Stimulated activated CD8-positive, alpha-beta memory T cell treated with anti-CD3 and anti-CD28 coated beads, Interleukin-2, amount 100 ng/mL, for 48 hours (primary cell): ENCODE measurements at places on chromosomes 5 and 9.

DNA sequence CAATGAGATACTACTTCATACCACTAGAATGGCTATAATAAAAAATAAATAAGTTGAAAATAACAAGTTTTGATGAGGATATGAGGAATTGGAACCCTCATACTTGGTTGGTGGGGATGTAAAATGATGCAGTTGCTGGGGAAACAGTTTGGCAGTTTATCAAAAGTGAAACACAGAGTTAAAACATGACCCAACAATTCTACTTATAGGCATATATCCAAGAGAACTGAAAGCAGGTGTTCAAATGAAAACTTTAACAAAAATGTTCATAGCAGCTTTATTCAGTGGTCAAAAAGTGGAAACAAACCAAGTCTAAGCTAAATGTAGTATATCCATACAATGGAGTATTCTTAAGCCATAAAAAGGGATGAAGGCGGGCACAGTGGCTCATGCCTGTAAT is 13.1 kb upstream of the LHFPL2 start:
- DNase-seq = no peak

DNA sequence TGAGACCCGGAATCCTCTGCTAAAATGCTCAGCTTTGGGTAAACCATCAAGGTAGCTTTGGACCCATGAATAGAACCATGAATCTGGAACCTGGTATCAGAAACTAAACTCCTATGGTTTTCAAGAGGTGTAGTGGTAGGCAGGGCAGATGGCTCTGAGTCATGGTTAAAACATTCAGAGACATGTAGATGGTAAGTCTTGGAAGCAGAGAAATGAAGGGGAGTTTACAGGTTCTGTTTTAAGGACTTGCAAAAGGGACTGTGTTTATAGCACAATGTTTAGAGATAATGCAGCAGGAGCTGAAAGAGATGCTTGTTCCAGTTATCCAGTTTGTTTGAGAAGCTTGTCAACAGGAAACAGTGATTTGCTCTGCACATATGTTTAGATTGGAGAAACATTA is 36.0 kb upstream of the FBN2 start:
- no peak for DNase-seq

DNA sequence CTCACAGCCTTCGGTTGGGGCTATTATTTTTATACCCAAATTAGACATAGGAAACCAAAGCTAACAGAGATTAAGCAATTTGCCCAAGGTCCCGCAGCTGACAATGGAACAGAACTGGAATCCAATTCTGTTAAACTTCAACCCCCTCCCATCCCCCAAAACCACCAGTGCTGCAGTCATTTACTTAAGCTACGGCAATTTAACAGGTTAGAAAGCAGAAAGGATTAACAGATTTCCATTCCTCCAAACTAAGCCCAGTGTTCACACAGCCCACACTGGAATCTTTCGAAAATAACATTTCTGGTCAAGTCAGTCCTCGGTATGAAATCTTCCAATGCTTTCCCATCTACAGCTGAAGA is 1023.1 kb upstream of the DMAC1 start:
- no peak for DNase-seq

- DNase-seq = no peak
These were observed 160.1 kb upstream of the ZNF608 start for GRCh38 chr5:124906339-124907097.

GRCh38 chr9:9102295-9102694 is 1302.7 kb upstream of the DMAC1 start:
- no peak for DNase-seq

GRCh38 chr9:104177676-104178075 is 83.6 kb downstream of the SMC2 start:
- DNase-seq = no peak
